ENCODE measurements at places on chromosomes 2 and 18.

DNA sequence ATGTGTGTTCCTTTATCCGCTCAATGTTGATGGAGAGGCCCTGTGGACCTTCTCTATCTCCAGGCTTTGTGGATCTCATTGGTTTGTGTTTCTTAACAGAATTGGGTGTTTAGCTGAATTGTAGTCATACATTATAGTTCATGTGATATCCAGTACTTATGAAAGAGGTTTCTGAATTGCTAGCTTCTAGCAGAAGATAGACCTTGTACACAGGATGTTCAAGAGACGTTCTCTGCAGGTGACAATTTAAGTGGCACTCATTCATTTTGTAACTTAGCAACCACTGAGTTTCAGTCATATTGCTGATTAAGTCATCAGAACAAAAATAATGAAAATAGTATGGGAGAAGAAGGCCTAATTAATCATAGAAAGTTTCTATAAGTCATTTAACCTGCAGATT lies 279.2 kb downstream of the ALPK2 start:
- DNase-seq: no peak

- no peak for DNase-seq
Measured at GRCh38 chr2:237682151-237682550, 54.8 kb downstream of the LRRFIP1 start.

- no peak for DNase-seq
Measured at GRCh38 chr2:16100006-16100405, 159.7 kb downstream of the MYCN start.

DNA sequence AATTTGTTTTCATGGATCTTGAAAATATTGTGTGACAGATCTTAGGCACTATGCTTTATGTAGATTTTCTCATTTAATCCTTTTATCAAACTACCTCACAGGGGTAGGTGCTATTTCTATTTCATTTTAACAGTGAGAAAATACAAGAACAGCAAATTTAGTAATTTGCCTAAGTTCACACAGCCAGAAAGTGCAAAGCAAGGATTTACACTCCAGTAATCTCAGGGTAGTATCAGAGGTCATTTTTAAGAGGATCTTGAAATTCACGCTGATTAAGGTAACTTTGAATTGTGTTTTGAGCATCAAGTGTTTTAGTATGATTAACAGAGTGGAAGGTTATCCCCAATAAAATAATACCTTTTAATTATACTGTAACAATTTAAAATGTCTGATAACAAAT lies 10.1 kb upstream of the KCNJ3 start:
- no peak for DNase-seq

DNA sequence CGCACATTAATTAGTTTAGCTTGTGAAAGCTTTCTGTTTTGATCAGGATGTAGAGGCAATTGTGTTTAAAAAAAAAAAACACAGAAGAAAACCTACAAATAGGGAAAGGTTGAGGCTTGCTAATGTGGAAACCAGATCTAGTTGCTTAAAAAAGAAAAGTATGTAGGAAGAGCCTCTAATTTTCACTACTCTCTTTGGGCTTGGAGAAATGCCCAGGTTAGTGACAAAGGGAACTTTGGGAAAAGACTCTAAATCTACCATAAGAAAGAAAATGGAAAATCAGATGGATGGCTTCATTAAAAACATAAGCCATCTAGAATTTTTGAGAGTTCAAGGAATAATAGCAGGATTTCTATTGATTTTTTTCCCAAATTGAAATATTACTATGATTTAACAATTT lies 47.3 kb upstream of the SLC38A11 start:
- DNase-seq: no peak

- no peak for DNase-seq
Measured at GRCh38 chr2:151730262-151730975, 3.9 kb downstream of the NEB start.

DNA sequence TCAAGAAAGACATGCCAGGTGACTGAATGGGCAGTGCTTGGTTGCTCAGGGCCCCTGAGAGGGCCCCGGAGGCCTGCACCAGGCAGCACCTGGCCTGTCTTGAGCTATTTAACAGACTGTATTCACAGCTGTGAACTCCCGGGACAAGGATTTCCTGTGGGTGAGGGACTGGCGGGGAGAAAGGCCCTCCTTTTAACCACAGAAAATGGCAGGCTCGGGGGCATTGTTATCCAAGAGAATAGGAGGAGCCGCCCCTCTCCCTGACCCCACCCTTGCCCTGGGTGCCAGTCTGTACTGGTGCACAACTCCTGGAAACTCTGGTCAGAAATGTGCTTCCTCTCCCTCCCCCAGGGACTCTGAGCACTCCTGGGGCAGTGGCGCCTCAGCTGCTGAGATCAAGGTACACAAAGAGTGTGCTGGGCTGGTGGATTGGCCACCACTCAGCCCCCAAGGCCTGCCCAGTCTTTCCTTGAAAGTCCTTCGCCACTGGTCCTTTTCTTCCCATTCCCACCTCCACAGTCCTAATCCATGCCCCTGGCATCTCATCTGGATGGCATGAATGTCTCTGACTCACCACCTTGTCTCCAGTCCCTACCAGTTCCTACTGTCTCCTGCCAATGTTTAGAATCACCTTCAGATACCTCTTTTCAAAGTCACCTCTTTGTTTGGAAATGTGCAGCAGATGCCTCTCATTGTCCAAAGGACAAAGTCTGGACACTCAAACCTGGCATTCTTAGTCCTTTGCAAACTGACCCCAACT lies 19.6 kb upstream of the EPAS1 start:
- no peak for DNase-seq

- DNase-seq: no peak
Measured at GRCh38 chr2:188629753-188630527, 338.3 kb downstream of the GULP1 start.

DNA sequence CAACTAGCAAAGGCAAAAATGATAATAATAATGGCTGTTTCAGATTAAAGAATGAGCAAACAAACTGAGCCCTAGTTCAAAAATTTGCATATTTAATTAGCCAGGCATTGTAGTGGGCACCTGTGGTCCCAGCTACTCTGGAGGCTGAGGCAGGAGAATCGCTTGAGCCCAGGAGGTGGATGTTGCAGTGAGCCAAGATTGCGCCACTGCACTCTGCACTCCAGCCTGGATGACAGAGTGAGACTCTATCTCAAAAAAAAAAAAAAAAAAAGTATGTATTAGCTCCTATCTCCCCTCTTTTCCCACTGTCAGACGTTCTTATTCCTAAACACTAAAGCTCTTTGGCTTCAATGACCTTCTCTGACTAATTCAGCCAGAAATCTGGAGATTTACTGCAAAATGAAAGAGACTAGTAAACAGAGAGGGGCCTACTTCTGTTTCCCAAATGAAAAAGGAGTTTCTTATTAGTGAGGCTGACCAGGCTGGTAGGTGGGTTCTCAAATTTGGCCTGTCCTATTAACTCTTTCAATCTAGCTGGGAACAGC lies 3.9 kb upstream of the SRBD1 start:
- DNase-seq: no peak

GRCh38 chr2:225566798-225567197 lies 167.3 kb downstream of the NYAP2 start:
- no peak for DNase-seq

- no peak for DNase-seq
Measured at GRCh38 chr18:5462227-5462626, 81.6 kb downstream of the EPB41L3 start.

DNA sequence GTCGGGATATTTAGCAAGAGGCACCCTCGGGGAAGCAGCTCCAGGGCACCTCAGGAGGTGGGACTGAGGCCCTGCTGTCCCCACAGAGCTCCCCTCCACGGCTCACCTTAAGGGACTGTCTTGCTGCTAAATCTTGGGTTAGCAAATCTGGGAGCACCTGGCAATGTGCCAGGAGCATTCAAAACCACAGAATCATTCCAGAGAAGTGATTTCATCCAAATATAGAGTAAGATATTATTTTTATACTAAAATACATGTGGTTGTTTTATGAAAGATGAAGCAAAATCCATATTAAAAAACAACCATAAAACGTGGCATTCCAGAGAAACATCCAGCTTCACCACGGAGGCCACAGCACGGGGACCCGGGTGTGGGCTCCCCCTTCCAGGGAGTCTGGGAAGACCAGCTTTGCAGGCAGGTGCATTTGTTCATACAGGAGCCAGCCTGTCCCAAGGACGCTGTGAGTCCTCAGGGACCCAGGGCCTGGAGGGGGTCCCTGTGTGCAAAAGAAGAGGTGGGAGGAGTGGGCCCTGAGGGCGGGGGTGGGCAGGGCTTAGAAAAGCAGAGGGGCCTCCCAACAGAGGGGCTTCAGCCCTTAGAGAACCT lies 16.3 kb downstream of the HS1BP3 start:
- no peak for DNase-seq

- DNase-seq: no peak
Measured at GRCh38 chr2:31054842-31055388, 83.3 kb downstream of the GALNT14 start.

DNA sequence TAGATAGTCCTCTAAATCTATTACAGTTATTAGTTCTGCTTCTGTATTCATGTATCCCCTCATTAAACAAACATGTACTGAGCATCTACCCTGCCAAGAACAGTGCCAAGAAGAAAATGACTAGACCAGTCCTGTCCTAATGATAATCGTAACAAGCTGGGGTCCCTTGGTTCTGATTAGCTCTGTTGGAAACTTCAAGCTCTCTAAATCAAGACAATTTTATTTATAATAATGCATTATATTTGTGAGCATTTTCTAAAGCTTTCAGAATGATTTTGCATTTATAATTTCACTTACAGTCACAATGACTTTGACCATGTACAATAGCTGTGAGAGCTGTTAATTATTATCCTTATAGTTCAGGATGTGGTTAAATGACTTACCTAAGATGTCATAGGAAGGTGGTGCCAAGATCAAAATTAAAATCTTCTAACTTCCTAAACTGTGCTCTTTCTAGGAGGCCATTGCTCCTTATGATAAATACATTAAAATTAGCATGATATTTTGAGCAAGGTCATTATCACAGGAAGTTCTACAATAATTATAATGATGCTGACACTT lies 336.5 kb upstream of the SLC39A10 start:
- DNase-seq: no peak

DNA sequence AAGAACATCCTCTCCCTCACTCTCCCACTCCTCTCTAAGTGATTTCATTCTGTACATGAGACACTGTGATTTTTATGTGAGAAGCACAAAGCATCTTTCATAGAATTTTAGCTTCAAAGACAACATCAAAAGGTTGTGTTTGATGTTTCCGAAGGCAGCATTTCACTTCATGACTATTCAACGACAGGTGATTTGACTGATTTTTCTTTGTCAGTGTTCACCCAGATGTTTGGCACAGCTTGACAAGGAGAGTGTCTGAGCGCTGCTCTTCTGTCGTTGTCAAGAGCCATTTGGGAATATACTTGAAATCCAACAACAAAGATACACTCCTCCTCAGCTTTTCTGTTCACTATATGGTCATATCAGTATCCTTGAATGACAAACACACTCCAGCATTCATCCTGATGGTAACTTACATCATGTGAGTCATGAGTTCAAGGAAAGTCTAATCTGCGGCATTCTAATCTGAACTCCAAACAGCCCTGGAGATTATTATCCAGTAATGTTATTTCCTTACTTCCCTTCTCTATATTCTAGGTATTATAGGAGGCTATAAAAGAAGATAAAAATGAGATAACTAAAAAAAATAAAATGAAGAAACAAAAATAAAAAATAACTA lies 45.9 kb upstream of the ST6GAL2 start:
- no peak for DNase-seq

- DNase-seq: no peak
Measured at GRCh38 chr2:67755156-67755882, 307.5 kb downstream of the C1D start.

GRCh38 chr2:152600051-152600657 lies 117.1 kb downstream of the PRPF40A start:
- no peak for DNase-seq

DNA sequence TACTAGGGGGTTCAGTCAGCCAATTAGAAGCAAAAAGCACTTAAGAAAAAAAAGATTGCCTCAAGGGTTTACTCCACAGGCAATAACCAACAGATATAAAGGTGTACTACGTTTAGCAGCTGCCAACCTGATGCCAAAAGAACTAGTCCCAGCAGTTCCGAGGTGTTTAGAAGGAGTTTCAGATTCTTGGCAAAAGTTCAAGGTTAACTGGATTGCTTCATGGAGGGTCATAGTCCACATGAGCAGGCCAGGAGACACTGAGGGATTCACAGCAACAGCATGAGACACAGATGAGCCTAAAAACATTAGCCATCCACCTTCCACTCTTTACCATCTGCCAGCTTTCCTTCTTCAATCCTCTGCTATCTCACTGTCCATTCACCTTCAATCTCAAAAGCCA lies 4.9 kb upstream of the DNAH7 start:
- DNase-seq: no peak

GRCh38 chr2:9752441-9753275 lies 90.6 kb upstream of the TAF1B start:
- DNase-seq: peak; percentile 56

DNA sequence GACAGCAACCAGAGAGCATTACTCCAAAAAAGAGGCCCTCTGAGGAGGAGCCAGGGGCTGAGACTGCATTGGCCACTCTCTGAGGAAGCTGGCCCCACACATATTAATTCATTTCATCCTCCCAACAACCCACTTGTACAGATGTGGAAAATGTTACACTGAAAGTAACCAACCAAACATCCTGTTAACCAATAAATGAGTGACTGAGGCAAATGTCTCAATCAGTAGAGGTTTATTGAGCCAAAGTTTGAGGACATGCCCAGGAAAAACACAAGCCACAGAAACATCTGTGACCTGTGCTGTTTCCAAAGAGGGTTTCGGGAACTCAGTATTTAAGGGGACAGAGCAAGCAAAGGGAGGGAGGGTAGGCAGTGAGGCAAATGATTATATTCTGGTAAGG lies 53.0 kb downstream of the SKA1 start:
- DNase-seq: no peak

DNA sequence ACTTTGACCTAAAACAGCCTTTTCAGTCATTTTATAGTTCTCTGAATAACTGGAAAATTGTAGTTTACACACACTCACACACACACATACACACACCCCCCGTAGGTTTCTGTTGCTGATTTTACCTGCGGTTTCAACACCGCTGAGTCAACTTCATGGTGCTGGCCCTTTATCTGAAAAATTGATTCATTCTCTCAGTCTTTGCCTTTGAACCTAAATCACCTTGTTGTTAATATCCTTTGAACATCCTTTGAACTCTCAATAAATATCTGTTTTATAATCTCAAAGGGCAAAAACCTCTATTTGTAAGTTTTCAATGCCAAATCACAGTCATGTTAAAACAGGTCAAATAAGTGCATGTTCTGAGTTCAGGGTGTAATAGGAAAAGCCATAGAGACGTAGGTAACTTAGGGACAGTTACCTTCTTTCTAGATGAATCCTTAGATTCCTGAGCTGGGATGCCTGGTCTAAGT lies 109.0 kb upstream of the BZW1 start:
- DNase-seq: no peak

- no peak for DNase-seq
Measured at GRCh38 chr2:217887841-217888701, 114.7 kb downstream of the TNS1 start.

DNA sequence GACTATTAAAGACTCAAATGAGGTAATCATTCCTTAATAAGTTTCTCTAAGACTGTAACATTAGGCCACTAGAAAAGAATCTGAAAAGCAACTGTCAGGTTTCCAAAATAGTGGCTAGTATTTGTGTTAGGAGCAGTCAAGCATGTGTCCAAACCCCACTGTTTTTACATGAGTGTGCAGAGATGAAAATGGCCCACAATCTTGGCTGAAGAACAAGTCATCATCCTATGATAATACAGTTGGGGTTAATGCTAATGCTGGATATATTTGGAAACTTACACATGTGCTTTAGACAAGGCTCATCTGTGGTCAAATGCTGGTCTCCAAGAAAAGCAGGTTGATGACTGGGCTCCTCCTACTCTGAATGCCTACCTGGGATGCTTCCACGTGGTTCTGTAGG lies 73.6 kb downstream of the MAIP1 start:
- no peak for DNase-seq

GRCh38 chr2:216057688-216058193 lies 23.9 kb downstream of the PECR start:
- DNase-seq: no peak
